ENCODE measurements at places on chromosomes 7 and 10.

GRCh38 chr7:80825499-80825898 is 93.4 kb downstream of the SEMA3C start:
- no peak for DNase-seq

GRCh38 chr7:75989500-75990388 is 4.7 kb downstream of the TMEM120A start:
- DNase-seq: no peak

DNA sequence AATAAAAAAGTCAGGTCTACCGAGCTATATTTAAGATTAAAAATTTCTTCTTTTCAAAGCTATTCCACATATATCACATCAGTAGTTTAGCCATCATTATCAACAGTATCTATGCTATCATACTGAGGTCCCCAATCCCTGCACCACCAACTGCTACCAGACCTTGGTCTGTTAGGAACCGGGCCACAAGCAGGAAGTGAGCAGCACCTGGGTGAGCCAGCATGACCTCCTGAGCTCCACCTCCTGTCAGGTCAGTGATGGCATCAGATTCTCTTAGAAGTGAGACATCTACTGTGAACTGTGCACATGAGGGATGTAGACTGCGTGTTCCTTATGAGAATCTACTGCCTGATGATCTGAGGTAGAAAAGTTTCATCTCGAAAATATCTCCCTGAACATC is 632.1 kb upstream of the KCND2 start:
- no peak for DNase-seq

GRCh38 chr10:88116481-88116880 is 253.1 kb downstream of the PTEN start:
- DNase-seq: no peak

DNA sequence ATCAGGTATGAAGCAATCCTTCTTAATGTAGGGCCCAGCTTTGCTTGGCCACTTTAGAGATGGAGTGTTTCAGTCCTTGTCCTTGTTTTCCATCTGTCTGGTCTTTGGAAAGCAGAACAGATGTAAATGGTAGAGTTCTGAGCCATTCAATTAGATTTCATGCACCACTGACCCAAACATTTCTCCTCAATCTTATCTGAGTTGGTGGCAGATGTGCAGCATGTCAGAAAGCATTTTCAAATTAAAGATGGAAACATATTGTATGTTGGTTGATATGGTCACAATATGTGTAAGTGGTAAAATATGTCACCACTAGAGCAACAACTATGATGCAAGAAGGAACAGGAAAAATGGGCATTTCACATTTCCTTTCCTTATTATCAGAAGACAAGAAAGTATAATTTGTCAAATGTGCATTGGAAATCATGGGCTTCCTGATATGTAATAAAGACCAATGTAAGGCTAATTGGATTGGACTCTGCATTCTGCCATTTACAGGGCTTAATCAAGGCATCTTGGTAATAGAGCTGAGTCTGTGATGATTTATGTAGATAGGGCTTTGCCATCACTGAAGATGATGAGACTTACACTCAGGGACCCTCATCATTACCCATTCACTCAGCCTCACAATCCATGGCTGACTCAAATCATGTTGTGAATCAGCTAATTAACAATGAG is 750.7 kb downstream of the NRG3 start:
- no peak for DNase-seq

GRCh38 chr7:100621554-100621953 is 9.2 kb downstream of the MOSPD3 start:
- DNase-seq: no peak
